Mesothelial cell of epicardium (in vitro differentiated cells): ENCODE measurements at places on chromosomes 1 and 21. TPM values are rescaled to one million over a fixed set of nuclear protein-coding genes. Genes with fewer than 3 reads are reported as not detected.

Gene SZT2
- 80.1 to 97.4 TPM (median 83.7 TPM) in 3 replicates for total RNA-seq

DNA sequence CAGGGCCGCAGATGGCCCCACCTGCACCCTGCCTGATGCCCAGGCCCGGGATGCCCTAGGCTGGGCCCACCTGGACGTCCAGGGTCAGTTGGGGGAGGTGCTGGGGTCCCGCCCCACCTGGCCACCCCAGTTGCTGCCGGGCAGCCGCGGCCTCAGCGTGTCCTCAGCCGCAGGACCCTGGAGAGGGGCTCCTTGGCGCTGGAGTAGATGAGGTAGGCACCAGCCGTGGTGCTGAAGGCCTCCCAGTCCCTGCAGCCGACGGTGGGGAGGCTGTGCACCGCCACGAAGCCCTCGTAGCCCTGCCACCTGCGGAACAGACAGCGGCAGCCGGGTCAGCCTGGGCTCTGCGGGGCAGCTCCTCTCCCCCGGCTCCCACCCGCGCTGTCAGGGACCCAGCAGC lies 40.4 kb downstream of the KRTAP10-1 start:
- no peak for DNase-seq

Gene TRABD2B
- total RNA-seq = 5.8 to 6.2 TPM (median 6.0 TPM) in 3 replicates

- DNase-seq = no peak
These were observed 106.0 kb downstream of the PCNX2 start for GRCh38 chr1:233189526-233189925.

Gene CLCA2
- 0.11 to 0.32 TPM in 2 of 3 replicates, not detected in the other for total RNA-seq

- DNase-seq = no peak
These were observed 418.6 kb upstream of the PROX1 start for GRCh38 chr1:213568929-213569815.

- DNase-seq = no peak
These were observed 30.4 kb downstream of the RAP1GAP start for GRCh38 chr1:21638531-21639341.

DNA sequence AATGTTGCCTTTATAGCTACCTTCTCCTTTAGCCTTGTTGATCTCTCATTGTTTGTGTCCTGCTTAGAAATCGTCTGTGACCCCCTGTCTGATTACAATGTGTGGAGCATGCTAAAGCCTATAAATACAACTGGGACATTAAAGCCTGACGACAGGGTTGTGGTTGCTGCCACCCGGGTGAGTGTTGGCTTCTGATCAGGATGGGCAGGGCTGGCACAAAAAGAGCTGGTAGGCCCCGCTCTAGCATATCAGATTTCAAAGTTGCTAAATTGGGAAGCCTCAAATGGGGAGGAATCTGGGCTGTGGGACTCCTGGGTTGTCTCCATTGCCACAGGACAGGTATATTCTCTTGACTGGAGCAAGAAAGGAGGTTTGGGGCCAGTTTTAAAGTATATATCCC lies 8.4 kb downstream of the NCSTN start:
- no peak for DNase-seq

- DNase-seq = no peak
These were observed 28.5 kb downstream of the PLEKHA6 start for GRCh38 chr1:204331275-204331674.

DNA sequence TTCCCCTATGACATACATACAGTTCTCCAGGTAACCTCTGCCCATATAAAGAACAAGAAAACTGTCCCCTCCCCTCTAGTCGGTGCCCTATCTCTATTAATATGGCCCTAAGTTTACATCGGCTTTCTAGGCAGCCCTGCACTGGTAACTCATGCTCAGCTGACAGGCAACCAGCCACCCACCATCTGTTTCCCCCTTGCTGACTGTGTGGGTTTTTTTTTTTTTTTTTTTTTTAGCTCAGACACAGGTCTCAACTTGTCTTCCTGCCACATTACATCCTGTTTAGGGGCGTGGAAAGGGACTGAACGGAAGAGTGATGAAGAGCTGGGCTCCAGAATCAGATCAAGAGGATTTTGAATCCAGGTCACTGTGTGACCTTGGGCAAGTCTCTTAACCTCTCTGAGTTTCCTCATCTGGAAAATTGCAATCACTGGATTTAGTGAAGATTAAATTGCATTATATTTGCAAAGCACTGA lies 14.0 kb downstream of the LAPTM5 start:
- DNase-seq = no peak

- DNase-seq = no peak
These were observed 42.4 kb upstream of the RUNX1 start for GRCh38 chr21:35091496-35091895.

DNA sequence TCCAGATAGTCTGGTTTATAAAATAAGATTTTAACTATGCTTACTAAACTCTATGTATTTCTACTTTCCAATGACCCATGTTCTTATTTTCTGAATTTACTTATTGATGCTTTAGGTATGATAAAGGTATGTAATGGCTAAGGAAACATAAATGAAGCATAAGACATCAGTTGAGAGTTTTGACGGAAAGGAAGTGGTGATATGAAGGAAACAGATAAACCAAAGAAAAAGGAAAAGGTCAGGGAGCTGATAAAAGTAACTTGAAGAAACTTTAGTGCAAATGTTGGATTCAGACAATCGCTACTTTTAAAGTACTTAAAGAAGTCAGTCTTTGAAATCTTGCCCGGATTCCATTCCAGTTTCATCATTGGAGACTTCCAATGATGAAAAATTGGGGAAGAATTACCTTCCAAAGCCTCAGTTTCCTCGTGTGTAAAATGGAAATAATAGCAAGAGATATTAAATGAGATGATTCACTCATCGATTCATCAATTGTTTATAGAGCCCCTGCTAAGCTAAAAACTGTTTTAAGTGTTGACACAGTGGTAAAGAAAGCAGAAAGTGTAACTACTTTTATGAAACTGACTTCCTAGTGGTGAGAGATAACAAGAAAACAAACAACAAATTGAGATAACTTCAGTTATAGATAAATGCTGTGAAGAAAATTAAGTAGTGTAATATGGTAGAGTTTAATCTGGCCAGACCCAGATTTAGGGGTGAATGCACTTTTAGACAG lies 10.6 kb downstream of the PTPRC start:
- DNase-seq = no peak

DNA sequence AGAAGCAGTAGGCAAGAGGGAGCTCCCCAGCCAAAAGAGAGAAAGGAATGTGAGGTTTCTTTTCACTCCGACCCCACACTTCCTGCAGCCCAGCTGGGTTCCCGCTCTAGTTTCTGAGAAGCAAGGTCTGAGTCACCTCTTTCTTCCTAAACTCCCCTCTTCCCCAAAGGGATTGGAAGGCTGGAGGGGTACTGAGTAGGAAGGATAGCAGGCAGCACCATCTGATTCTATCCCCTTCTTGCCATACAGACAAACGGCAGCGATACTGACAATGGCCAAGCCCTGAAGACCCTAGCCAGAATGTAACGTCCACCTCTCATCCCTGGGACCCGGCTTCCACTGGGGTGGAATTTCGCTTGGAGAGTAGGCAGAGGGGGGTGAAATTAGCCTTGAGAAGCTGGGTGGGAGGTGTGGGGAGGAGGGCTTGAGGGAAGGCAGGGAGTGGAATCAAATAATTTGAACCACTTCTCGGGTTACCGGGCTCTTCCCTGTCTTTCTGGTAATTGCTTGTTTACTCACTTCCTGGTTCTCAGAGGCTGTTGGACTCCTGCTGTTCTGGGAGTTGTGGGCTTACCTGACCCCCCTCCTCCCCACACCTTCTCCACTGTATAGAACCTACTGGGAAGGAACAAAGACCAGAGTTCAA lies 13.2 kb downstream of the IER5 start:
- DNase-seq = no peak

DNA sequence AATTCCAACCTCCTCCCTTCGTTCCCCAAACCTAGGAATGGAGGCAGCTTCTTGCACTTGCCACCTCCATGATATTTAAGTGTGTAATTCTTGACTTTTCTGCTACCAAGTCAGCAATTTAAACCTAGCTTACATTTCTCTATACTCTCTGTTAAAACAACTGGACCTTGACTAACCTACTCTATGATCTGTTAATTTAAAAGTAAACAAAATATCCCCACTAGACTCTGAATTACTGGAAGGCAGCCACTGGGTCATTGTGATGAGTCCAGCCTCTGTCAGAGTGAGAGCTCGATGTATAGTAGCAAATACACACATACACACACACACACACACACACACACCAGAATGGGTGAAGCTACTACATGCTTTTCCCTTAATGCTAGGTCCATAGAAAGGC lies 40.0 kb upstream of the DHCR24 start:
- no peak for DNase-seq

Gene SPRR2F
- total RNA-seq = 54.4 to 65.0 TPM (median 56.6 TPM) in 3 replicates

DNA sequence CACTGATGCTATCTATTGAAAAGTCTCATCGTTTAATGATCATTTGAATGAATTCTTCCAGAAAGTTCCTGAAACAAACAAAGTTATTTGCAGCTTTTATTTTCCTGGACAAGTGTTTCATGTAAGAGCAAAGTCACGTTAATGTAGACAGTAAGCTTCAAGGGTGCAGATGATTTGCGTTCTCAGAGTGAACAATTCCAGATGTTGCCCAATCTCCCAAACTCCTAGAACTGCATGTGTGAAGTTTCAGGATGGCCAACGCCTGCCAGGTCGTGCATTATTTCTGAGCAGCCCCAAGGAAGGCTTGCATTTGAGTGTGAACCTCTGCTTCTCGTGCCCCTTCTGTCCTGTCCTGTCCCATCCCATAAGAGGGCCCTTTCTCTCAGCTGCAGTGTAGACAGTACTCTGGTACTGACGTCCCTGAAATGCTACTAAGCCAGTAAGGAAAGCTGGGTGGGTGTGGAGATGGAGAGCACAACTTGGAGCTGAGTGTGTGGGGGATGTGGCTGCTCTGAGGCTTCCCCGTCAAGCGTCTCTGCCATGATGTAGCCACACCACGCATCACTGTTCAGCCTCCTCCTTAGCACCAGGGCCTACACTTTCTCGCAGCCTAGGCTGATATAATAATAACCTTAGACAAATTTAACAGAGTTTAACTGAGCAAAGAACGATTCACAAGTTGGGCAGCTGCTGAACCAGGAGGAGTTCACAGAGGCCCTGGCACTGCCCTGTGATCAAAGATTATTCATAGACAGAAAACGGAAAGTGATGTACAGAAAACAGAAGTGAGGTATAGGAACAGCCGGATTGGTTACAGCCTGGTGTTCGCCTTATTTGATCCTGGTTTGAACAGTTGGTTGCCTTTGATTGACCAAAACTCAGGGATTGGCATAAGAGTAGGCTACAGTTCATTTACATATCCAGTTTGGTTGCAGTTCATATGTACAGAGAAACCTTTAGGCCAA lies 50.4 kb downstream of the RHOU start:
- DNase-seq = no peak

DNA sequence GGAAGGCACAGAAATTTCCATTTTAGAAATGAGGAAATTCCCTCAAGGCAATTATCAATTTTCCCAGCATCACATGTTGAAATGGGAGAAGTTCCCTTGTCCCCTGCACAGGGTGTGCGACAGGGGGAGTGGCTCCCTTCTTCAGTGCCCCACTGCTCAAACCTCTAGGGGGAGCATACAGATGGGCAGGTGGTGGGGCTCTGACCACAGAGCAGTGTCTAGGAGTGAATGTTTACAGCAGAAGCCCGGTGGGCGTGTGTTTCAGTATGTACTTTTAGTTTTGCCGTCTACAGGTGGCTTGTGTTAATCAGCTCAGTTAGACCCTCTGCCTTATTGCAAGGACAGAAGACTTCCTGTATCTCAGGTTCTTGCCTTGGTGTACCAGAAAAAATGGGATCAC lies 493.7 kb upstream of the PLXNA2 start:
- no peak for DNase-seq

DNA sequence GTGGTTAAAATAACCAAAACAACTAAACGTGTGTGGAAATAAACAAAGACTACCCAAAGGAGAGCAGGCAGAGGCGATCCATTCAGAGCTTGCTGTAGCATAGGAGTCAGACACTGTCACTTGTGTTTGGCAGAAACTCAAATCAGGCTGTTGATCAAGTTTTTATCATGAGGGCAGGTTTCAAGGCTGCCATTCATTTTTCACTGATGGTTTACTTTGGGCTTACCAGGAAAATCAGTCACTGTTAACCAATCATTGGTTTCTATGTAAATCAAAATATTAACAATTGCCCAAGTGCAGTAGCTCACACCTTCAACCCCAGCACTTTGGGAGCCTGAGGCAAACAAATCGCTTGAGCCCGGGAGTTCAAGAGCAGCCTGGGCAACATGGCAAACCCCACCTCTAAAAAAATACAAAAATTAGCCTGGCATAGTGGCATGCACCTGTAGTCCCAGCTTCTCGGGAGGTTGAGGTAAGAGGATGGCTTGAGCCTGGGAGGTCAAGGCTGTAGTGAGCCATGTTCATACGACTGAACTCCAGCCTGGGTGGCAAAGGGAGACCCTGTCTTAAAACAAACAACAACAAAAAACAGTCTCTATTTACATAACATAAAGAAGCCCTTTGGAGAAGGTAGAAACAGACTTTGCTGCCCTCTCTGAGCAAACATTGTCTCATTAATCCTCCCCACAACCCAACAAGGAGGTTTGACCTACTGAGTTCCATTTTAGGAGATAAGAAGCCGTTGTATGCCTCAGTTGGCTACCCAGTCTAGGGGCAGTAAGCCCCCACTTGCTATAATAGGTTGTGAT lies 21.1 kb upstream of the ETS2 start:
- DNase-seq = no peak

Gene KLF18
- not detected in 3 replicates for total RNA-seq

Gene C1orf87
- total RNA-seq = not detected in 3 replicates

- no peak for DNase-seq
These were observed 129.1 kb upstream of the SOD1 start for GRCh38 chr21:31530364-31530763.

DNA sequence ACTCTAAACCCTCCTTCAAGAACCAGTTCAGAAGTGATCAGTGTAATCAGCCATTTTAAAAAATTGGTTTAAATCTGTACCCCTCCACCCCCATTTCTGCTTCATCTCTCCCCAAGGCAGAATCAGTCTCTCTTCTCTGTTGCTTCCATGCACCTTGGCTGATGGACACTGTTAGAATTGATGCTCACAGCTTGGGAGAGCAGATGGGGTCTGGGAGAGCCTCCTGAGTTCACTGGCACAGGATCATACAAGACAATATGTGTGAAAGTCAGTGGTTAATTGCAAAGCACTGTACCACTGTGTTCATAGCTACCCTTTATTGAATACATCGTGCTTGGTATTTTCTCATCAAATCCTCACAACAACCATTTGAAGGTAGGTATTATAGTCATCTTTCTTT lies 140.9 kb downstream of the ROR1 start:
- no peak for DNase-seq

GRCh38 chr1:186628910-186629309 lies 51.3 kb downstream of the PTGS2 start:
- no peak for DNase-seq

Gene ANKRD45
- 0.38 to 0.60 TPM (median 0.49 TPM) in 3 replicates for total RNA-seq

DNA sequence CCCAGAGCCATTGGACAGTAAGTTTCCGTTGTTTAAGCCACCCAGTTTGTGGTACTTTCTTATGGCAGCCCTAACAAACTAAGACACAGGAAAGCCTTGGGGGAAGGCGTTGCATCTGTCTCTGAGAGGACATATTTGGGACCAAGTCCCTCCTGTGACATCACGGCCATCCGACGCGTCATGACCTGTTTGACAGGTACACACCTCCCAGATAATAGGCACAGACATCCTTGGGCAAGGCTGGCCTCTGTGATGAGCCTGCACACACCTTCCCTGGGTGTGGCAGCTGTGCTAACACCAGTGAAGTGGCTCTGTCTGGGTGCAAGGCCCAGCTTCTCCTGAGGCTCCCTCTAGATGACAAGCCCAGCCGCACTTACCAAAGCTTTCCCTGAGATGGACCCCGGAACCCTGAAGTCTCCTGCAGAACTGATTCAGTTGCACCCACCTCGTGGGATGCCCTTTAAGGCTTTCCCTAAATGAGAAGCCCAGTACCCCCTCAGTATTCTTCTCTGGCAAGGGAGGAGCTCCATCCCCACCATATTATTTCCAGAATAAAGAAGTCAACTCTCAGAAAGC lies 136.5 kb downstream of the ZSCAN20 start:
- no peak for DNase-seq

GRCh38 chr1:7555391-7556185 lies 215.5 kb upstream of the VAMP3 start:
- no peak for DNase-seq
